RWPE1 (cell line): ENCODE measurements at places on chromosomes 11 and 22.

DNA sequence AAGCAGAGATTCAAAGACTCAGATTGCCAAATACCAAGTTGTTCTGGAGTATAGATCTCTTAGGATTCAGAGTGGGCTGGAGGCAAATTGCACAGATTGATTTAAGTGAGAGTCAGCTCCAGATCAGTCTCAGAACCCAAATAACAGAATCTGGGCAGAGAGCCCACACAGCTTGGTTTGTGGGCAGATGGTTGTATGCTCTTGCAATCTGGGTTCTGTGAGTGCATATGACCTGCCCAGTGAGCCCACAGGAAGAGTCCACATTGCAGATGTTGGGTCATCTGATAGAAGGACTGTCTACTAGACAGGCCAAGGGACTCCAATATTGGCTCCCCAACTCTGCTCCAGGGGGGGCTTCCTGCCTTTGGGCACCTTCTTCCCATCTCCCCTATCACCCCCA is 65.9 kb downstream of the ADAMTS15 start:
- no peak for DNase-seq

DNA sequence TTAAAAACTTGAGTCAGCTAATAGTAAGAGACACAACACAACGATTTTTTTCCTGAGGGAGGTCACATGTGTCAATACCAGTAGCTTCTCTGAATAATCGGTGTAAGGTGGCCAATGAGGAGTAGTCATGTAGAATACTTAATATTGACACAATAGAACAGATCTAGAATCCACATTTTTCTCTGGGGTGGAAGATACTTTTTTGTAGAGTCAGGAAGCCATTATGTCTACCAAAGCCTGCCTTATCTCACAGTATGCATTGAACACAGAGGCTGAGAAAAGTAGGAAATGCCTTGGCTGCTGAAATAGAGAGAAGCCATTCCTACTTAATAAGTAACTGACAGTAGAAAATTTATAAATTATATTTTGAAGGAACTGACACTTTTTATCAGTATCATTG is 725.0 kb downstream of the METTL15 start:
- DNase-seq, result no peak

DNA sequence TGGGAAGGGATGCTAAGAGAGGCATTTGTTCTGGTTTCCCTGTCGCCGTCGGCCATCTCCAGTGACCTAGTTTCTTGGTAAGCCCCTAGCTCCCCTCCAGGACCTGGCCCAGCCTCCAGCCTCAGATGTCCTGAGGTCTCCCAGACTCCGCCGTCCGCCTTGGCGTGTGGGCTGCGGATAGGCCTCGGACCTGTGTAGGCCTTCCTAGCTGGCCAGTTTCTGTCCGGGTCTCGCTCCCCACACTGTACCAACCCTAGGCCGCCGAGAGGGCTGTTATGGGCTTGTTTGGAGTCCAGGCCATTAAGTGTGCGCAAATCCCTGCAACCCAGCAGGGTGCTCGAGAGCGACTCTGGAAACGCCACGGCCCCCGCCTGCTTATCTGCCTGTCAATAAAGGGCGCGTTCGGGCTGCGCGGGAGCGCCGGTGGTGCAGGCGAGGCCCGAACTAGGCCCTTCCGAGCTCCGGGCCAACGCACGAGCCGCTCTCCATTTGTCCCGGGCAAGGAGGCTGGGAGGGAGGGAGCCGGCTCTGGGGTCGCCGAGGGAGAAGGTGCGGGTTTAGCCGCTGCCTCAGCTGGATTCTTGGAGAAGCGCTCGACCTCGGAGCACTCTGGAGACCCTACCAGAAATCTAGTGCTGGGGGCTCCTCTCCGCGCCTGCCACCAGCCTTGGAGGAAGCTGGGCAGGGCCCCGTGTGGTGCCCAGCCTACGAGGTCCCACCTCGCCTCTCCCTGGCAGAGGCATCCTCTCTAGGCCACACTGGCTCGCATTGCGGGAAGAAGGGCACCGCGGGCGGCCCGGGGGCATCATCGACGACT is 8.7 kb upstream of the PAX6 start:
- no peak for DNase-seq

DNA sequence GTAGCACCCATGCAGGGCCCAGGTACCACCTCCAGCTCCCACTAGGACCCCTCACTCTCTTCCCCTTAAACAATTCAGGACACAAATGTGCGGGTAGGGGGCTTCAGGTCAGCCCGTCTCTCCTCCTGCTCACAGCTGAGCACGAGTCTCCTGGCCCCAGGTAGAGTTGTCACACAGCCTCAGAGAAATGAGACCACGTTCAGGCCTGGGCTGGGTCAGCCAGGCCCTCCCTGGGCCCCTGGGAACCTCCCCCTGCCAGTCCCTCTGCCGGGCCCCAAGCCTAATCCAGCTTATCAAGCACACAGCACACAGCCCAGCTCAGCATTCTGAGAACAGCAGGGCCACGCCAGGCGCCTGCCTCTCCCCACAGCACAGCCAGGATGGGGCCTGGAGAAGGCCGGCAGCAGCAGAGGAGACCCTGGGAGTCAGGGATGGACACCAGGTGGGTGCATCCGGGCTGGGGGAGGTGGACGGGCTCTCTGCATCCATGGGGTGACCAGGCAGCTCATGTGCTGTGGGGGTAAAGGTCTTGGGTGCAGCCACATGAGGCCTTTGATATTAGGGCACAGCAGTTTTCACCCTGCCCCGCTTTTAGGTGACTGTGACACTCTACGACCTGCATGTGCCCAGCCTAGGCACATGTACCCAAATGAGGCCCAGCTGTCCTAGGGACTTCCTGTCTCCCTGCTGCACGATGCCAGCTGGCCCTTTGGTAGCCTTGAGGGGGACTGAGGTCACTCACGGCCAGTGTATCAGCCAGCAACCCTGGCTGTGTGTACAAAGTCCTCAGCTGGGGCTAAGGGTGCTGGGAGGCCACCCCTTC is 87.0 kb downstream of the MORC2 start:
- no peak for DNase-seq

GRCh38 chr11:8613036-8613435 is 19.0 kb upstream of the STK33 start:
- no peak for DNase-seq

DNA sequence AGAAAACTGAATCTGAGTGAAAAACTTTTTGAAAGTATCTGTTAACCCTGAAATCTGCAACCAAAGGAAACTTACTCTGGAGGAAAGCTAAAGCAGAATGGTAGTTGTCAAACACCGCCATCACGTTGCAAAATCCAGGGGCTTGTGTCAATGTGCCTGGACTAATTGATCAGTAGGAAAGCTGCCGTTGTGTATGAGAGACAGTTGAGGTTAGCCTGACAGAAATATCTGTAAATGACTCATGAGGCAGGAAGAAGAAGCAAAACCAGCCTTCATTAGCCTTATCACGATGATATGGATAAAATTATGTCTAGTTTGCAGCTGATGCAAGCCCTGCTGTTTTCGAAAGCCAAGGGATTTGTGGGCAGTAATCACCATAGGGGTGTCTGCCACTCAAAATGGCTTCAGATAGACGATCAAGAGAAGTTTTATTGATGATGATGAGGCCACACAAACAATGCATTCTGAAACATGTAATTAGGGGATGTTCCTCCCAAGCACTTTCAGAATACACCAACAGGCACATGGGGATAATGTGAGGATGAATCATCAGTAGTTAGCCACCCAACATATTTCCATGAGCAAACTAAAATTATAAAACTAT is 8.9 kb downstream of the SCGB1A1 start:
- DNase-seq, result no peak

- no peak for DNase-seq
Measured at GRCh38 chr11:87136236-87136635, 98.5 kb downstream of the TMEM135 start.

- no peak for DNase-seq
Measured at GRCh38 chr11:105774899-105775298, 165.0 kb downstream of the GRIA4 start.

DNA sequence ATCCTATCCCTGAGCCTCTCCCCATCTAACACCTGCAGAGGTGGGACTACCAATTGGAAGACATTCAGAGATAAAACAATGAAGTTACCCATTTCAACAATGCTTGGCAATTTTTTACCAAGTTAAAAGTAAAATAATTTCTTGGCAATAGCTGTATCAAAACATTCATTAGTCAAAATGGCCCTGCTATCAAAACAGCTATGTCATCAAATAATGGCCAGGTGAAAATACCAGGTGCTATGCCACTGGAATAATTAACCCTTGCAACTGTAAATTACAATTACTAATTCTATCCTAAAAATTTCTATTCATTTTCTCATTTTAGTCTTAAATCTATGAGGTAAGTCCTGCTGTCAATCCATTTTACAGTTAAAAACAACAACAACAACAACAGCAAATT is 43.3 kb downstream of the NOX4 start:
- DNase-seq, result no peak

DNA sequence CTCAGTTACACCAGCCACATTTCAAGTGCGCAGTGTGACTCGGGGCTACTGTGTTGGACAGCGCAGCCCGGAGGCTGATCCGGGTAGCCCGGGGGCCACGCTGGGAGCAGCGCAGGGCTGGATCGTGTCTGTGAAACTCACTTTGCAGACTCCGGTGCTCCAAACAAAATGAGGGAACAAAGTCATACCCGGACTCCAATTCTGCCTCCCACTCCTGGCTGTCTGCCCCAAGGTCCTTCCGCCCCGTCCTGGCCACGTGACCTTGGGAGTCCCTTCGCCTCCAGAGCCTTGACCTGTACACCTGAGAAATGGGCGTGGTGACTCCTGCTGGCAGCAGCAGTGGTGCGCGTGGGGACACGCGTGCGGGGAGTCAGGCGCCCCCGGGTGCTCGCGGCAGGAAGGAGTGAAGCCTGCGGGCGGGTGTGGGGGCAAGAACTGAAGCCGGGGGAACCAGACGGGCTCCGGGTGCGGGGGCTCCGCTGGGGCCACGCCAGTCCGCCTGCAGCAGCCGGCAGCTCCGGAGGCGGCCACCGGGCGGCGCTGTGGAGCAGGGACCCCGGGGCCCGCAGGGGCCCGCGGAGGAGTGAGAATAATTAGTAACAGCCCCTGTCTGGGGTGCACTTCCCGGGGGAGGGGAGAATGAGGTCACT is 42.4 kb downstream of the KCNJ4 start:
- DNase-seq, result peak; percentile 17
